ENCODE measurements at places on chromosomes 12 and 14.

- DNase-seq, result no peak
- H3K4me1 ChIP-seq, result peaks cover 6% of the 10 kb centered on the region
- no peak overlapping the region for H3K27ac ChIP-seq
- H3K27me3 ChIP-seq, result peaks cover 18% of the 10 kb centered on the region
- no peak overlapping the region for H3K4me3 ChIP-seq
Measured at GRCh38 chr14:23171222-23171975, 12.1 kb downstream of the SLC7A8 start.

GRCh38 chr12:11786638-11787365 is 137.3 kb downstream of the ETV6 start:
- H3K4me3 ChIP-seq, result no peak overlapping the region
- no peaks in the 10 kb centered on the region for H3K36me3 ChIP-seq
- peaks cover 3% of the 10 kb centered on the region for H3K4me1 ChIP-seq
- no peaks in the 10 kb centered on the region for H3K27me3 ChIP-seq
- no peak for DNase-seq
- no peak overlapping the region for H3K27ac ChIP-seq

DNA sequence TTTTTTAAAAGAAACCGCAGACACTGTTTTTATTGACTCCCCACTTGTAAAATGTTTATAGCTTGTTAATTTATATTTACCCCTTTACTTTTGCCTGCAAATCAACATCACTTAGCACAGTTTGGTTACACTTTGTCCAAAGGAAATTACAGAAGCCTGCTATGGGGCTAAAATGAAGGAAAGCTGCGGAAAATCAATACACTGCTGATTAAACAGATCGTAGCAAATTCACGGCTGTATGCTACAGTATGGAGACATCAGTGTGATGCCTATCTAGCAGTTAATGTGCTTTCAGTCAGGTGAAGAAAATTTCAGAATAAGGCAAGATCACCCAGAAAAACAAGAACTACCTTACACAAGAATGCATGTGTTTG is 110.0 kb downstream of the FOXG1 start:
- no peak for DNase-seq
- no peaks in the 10 kb centered on the region for H3K4me1 ChIP-seq
- no peak overlapping the region for H3K4me3 ChIP-seq
- H3K27me3 ChIP-seq, result no peaks in the 10 kb centered on the region
- no peak overlapping the region for H3K27ac ChIP-seq

- no peaks in the 10 kb centered on the region for H3K4me1 ChIP-seq
- no peak for DNase-seq
- H3K27me3 ChIP-seq, result peaks cover 15% of the 10 kb centered on the region
- H3K27ac ChIP-seq, result no peak overlapping the region
- no peak overlapping the region for H3K4me3 ChIP-seq
- H3K36me3 ChIP-seq, result no peaks in the 10 kb centered on the region
Measured at GRCh38 chr12:52686063-52686462, 5.9 kb upstream of the KRT1 start.

GRCh38 chr12:1403417-1403816 is 191.0 kb downstream of the FBXL14 start:
- no peak overlapping the region for H3K4me3 ChIP-seq

- peaks cover 4% of the 10 kb centered on the region for H3K27me3 ChIP-seq
- H3K4me1 ChIP-seq, result no peaks in the 10 kb centered on the region
- H3K27ac ChIP-seq, result no peak overlapping the region
- no peak for DNase-seq
- H3K4me3 ChIP-seq, result no peak overlapping the region
- no peaks in the 10 kb centered on the region for H3K36me3 ChIP-seq
Measured at GRCh38 chr12:25524366-25524765, 28.7 kb downstream of the LMNTD1 start.

DNA sequence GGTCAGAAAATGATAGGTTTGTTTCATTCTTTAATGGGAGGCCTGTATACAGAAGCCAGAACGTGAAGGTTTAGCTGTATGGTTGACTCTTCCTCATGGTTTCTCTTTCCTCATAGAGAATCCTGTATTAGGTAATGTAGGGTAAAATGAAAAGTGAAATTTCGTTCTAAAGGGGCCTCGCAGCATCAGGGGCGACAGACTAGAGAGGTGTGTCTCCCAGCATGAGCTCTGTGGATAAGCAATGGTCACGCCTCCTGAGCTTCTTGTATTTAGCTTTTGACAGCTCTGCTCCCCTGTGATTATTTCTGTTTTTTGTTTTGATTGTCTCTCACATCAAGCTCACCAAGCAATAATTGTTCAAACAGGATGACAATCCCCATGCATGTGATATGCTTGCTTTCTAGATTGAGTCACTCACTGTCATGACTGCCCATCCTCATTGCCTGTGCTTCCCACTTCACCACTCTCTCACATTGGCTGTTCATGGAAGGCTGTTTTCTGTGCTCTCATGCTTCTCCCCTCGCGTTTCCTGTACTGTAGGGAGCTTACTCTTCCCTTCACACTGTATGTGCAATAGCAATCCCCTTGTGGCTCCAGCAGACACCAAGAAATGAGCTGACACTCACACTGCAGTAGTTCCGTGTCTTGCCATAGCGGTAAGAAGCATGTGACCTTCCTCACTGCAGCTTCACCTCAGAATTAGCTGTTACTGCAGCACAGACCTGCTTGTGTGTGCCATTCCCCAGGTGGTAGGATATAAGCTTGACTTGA is 44.0 kb downstream of the RAD52 start:
- no peaks in the 10 kb centered on the region for H3K4me1 ChIP-seq
- peaks cover 41% of the 10 kb centered on the region for H3K36me3 ChIP-seq
- H3K27me3 ChIP-seq, result no peaks in the 10 kb centered on the region

DNA sequence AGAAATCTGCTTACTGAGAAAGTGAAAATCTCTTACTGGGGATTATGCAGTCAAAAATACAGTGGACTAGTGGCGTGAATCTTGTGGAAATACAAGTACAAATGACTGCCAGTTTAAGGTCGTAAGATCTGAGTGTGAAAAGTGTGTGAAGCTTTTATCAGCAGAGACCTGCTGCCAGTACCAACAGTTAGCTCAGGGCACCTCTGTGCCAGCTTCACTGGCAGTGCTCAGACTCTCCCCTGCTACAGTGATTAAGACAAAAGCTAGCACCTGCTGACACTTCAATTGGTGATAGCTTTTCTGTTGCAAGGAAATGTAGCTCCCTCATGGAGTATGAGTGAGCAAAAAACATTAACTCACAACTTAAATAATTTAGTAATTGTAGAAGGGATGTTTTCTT is 185.1 kb downstream of the ANO6 start:
- H3K4me1 ChIP-seq, result no peaks in the 10 kb centered on the region
- no peak for DNase-seq
- H3K27ac ChIP-seq, result no peak overlapping the region

DNA sequence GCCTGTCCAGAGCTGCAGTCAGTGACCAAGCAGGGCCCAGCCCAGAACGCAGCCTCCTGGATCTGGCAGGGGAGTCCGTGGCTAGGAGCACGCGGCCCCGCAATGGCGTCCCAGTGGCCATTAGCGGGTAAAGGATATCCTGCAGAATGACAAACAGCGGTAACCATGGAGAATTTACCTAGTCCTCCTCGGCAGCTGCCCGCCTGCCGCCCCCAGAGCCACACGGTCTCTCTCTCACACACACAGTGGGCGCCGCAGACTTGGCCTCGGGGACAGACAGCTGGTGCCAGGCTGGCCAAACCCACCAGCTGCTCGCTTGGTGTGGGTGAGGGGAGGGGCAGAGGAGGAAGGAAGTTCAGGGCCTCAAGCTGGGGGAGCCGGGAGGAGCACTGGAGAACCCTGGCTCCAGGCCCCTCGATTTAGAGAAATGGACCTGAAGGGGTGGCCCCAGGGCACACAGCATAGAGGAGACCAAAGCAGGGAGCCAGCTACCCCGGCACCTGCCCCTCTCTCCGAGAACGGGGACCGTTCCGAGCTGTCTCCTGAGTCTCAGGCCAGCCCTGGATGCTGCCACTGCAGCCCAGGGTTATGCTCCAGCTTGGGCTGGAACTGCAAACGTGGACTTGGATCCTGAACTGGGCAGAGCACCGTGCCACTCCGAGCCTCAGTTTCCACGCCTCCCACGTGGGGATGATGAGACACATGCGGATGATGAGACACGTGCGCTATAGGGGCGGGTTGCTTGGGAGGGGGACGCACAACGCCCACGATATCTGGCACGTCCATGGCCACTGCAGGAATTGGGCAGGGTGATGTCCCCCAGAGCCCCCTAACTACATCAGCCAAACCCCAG is 3.4 kb downstream of the CDK2AP1 start:
- H3K27me3 ChIP-seq, result no peaks in the 10 kb centered on the region
- H3K27ac ChIP-seq, result peak overlapping the region; percentile 64
- H3K4me1 ChIP-seq, result peaks cover 26% of the 10 kb centered on the region
- DNase-seq, result peak; percentile 39
- peaks cover 7% of the 10 kb centered on the region for H3K36me3 ChIP-seq

GRCh38 chr12:77949943-77950342 is 119.2 kb downstream of the NAV3 start:
- H3K4me1 ChIP-seq, result peaks cover 28% of the 10 kb centered on the region
- no peaks in the 10 kb centered on the region for H3K27me3 ChIP-seq
- H3K27ac ChIP-seq, result no peak overlapping the region
- H3K36me3 ChIP-seq, result peaks cover 3% of the 10 kb centered on the region
- H3K4me3 ChIP-seq, result no peak overlapping the region

DNA sequence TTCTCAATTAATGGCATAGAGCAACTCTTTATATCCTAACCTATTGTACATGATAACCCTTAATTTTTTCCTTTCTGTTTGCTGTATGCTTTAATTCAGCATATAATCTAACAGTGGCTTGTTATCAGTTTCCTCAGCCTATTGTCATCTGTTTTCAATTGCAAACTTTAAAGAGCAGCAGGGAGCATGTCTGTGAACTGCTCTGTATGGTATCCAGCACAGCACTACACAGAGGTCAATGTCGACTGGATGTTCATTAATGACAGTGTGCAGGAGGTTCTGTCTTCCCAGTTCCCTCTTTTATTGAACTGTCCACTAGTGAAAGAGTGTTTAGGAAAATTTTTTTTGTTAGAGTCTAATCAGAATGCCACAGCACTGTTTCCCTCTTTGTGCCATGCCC is 609.1 kb downstream of the SOX5 start:
- no peaks in the 10 kb centered on the region for H3K4me1 ChIP-seq
- H3K36me3 ChIP-seq, result no peaks in the 10 kb centered on the region
- H3K27me3 ChIP-seq, result no peaks in the 10 kb centered on the region
- no peak for DNase-seq
- no peak overlapping the region for H3K4me3 ChIP-seq

DNA sequence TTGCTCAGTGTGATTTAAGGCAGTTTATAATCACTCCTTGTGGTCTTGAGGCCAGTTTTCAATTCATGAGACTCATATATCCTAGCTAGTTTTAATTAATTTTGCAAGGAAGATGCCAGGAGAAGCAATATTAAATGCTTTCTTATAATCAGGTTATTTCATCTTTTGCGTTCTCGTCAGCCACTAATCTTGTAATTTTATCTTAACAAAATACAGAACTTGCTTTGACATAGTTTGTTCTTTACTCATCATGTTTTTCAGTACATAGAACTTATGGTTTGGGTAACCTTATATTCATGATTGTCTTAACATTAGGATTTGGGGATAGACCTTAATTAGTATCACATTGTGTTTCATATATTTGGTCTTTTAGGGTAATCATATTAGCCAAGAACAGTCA is 76.0 kb downstream of the LIN52 start:
- DNase-seq, result no peak
- no peak overlapping the region for H3K27ac ChIP-seq
- H3K4me1 ChIP-seq, result no peaks in the 10 kb centered on the region
- H3K36me3 ChIP-seq, result no peaks in the 10 kb centered on the region

- DNase-seq, result no peak
- peak overlapping the region; percentile 87 for H3K4me3 ChIP-seq
- H3K36me3 ChIP-seq, result no peaks in the 10 kb centered on the region
- peak overlapping the region; percentile 69 for H3K27ac ChIP-seq
Measured at GRCh38 chr12:12999271-12999958, 650 bp downstream of the HEBP1 start.

- no peaks in the 10 kb centered on the region for H3K36me3 ChIP-seq
- H3K4me1 ChIP-seq, result no peaks in the 10 kb centered on the region
- H3K27ac ChIP-seq, result no peak overlapping the region
- no peak for DNase-seq
Measured at GRCh38 chr12:95529693-95530225, 21.5 kb downstream of the USP44 start.

GRCh38 chr12:113306382-113306781 is 28.5 kb downstream of the SLC8B1 start:
- no peak for DNase-seq
- peaks cover 11% of the 10 kb centered on the region for H3K36me3 ChIP-seq
- H3K27ac ChIP-seq, result no peak overlapping the region
- no peaks in the 10 kb centered on the region for H3K4me1 ChIP-seq
- no peaks in the 10 kb centered on the region for H3K27me3 ChIP-seq

GRCh38 chr14:91723501-91723900 is 8.4 kb downstream of the CATSPERB start:
- H3K36me3 ChIP-seq, result no peaks in the 10 kb centered on the region
- H3K4me1 ChIP-seq, result no peaks in the 10 kb centered on the region
- DNase-seq, result no peak
- no peak overlapping the region for H3K4me3 ChIP-seq
- H3K27me3 ChIP-seq, result no peaks in the 10 kb centered on the region

- H3K27me3 ChIP-seq, result peaks cover 34% of the 10 kb centered on the region
- H3K36me3 ChIP-seq, result no peaks in the 10 kb centered on the region
- no peak overlapping the region for H3K27ac ChIP-seq
- DNase-seq, result peak; percentile 40
Measured at GRCh38 chr12:54526812-54527630, 22.4 kb upstream of the PDE1B start.

GRCh38 chr14:70811578-70811977 is 2.3 kb upstream of the MAP3K9 start:
- no peak overlapping the region for H3K27ac ChIP-seq
- H3K4me3 ChIP-seq, result no peak overlapping the region
- H3K36me3 ChIP-seq, result no peaks in the 10 kb centered on the region
- peaks cover 45% of the 10 kb centered on the region for H3K27me3 ChIP-seq
- DNase-seq, result no peak

- no peaks in the 10 kb centered on the region for H3K36me3 ChIP-seq
- no peaks in the 10 kb centered on the region for H3K4me1 ChIP-seq
- H3K27me3 ChIP-seq, result no peaks in the 10 kb centered on the region
- DNase-seq, result no peak
Measured at GRCh38 chr12:3326850-3327780, 163.9 kb upstream of the PRMT8 start.

- H3K4me3 ChIP-seq, result no peak overlapping the region
- DNase-seq, result no peak
- H3K36me3 ChIP-seq, result no peaks in the 10 kb centered on the region
- no peaks in the 10 kb centered on the region for H3K4me1 ChIP-seq
- no peaks in the 10 kb centered on the region for H3K27me3 ChIP-seq
Measured at GRCh38 chr14:100298551-100299237, 7.5 kb downstream of the SLC25A29 start.

DNA sequence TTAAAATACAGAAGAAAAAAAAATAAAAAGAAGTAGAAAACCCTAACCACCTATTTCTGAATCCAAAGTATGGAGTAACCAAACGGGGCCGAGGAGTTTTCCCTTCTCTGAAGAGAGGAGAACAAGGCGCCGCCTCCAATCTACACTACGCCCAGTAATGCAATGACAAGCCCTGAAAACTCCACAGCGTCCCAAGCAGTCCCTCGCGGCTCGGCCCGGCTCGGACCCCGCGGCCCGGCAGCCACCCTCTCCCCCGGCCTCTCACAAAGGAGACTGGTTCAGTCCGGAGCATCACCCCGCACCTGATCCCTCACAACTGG is 371 bp downstream of the CHD8 start:
- peaks cover 6% of the 10 kb centered on the region for H3K36me3 ChIP-seq
- H3K4me3 ChIP-seq, result peak overlapping the region; percentile 84
- peak overlapping the region; percentile 59 for H3K27ac ChIP-seq
- H3K4me1 ChIP-seq, result peaks cover 15% of the 10 kb centered on the region

Measured in endothelial cell of umbilical vein (primary cell).